ENCODE measurements at places on chromosomes 5 and 9. TPM values are rescaled to one million over a fixed set of nuclear protein-coding genes. Genes with fewer than 3 reads are reported as not detected.

Gene PDE6A
- total RNA-seq, result not detected

Gene PLK2
- total RNA-seq, result 263 TPM

Gene GFPT2
- 9.9 TPM for total RNA-seq

Gene PFN3
- total RNA-seq, result not detected

Gene ADAMTSL1
- 18.3 TPM for total RNA-seq

Gene PRKAA1
- total RNA-seq, result 41.2 TPM

Gene TEX48
- not detected for total RNA-seq

Gene DAPK1
- total RNA-seq, result 18.8 TPM

Gene EFCAB9
- total RNA-seq, result not detected

Gene GRXCR2
- total RNA-seq, result not detected
